AG10803 (cell line): ENCODE measurements at places on chromosomes 16 and 17.

DNA sequence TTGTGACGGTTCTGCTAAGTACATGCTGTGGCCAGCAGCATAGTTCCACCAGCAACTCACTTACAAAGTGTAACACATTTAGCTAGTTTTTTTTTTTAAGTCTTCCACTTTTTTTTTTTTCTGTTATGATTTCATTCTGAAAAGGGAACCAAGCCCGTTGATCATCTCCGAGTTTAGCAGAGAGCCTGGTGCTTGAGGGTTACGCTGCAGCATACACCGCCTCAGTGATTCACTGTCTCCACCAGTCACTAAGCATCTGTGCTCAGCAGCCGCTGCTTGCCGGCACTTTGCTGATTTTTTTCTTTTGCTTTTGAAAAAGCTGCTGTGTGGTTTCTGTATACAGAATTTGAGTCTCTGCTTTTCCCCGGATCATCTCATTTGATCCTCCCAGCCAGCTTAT, 194.5 kb upstream of the CDH13 start:
- DNase-seq = peak; percentile 16

DNA sequence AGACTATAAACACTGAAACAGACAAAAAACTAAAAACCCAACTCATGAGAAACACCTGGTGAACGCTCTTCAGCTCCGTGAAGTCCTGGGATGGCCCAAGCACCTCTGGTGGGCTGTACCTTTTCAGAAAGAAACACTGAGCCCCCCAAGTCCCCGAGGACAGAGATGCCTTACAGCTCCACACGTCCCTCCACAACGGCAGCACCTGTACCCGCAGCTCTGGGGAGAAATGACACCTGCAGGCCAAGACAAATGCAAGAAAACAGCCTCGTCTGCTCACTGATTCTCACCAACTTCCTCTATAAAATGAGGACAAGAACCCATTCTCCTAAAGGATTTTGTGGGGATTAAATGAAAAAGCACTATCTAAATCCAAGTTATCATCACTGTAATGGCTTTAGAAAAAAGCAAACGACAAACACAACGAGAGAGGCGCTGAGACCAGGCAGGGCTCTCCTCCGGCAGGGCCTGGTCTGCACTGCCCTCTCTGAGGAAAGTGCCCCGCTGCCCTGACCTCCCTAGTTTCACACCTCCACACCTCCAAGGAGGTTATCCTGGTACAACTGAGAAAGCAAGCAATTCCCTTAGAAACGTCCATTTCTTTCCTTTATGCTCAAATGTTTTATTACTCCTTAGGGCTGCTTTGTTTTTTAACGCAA, 114.9 kb downstream of the ZNF778 start:
- DNase-seq = no peak

DNA sequence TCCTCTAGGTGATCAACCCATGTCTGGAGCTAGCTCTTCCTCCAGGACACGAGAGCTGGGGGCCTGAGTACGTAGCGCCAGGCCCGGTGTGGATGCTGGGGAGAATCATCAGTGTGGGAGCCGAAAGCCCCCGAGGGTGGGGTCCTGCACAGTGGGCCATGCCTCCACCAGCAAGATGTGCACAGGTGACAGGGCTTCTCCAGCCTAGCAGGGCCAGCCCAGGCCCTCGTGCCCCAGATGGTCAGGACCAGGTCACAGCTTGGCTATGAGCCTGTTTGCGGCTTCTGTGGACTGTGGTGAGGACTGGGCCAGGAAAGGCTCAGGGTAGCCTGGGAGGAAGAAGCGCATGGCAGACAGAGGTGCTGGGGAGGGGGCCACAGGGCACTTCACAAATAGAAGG, 7.8 kb downstream of the MPG start:
- no peak for DNase-seq

DNA sequence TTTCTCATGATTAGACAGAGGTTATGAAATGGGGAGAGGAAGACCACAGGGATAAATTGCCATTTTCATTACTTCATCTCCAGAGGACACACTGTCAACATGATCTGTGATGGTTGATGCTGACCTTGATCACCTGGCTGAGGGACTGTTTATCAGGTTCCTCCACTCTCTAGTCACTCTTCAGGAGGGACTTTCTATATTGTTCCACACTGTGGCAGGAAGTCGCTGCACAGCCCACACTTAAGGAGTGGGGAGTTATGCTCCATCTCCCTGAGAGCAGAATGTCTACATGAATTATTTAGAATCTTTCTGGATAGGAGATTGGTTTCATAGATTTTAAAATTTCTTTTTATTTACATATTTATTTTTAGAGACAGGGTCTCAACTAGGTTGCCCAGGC, 46.7 kb downstream of the CYB5B start:
- DNase-seq = no peak

DNA sequence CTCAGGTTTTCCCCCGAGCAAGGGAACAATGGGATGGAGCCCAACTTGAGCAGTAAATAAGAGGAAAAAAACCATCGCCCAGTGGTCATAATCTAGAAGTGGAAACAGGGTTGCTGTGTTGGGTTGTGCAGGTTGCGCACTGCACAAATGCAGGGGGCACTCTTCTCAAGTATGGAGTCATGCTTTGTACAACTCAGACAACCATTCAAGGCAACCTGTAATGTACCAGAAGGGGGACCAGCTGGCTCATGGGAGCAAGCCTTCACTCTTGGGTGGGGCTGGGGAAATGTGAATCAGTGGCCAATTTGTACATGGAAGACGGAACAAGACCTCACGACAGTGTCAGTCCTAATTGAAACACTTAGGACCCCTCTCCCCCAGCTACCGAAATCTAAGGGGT, 23.9 kb upstream of the LITAF start:
- no peak for DNase-seq

DNA sequence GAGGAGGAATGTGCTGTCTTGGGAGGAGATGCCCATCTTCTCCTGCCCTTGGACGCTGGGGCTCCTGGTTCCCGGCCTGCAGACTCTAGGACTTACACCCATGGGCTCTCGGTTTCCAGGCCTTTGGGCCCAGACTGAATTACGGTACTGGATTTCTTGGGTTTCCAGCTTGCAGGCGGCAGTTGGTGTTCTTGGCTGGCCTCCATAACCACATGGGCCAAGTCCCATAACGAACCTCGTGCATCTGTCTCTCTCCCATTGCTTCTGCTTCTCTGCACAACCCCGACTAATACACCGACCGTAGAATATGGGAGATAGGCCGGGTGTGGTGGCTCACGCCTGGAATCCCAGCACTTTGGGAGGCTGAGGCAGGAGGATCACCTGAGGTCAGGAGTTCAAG, 162.6 kb downstream of the SDK2 start:
- no peak for DNase-seq

DNA sequence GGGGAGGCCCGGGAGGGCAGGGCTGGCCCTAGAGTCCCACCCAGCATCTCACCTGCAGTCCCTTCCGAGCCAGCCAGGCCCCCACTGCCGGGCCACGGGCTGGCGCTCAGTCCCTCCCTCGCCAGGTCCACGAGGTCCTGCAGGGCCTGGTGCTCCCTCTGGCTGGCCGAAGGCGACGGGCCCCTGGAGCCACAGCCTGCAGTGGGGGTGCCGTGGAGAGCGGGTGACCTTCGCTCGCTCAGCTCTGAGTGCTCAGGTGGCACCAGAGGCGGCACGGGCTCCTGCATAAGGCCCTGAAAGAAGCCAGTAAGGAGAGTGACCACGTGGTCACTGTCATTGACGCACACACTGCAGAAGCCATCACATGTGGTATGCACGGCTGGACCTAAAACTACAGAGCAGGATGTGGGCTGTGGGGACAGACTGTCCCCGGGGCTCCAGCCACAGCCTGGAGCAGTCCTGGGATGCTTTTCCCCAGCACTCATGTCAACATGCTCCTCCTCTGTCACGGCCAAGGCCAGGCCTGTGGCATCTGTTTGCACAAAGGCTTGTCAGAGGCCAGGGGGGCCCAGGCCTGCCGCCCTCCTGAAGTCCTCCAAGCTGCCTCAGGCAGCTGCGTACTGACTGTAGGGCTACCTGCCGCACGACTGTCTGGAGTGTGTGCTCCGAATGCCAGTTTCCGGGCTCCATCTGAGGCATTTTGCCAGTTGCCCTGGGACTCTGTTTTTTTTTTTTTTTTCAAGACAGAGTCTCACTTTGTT, 15.1 kb downstream of the SLX4 start:
- DNase-seq = no peak

GRCh38 chr16:61547626-61548025, 488.6 kb downstream of the CDH8 start:
- no peak for DNase-seq

DNA sequence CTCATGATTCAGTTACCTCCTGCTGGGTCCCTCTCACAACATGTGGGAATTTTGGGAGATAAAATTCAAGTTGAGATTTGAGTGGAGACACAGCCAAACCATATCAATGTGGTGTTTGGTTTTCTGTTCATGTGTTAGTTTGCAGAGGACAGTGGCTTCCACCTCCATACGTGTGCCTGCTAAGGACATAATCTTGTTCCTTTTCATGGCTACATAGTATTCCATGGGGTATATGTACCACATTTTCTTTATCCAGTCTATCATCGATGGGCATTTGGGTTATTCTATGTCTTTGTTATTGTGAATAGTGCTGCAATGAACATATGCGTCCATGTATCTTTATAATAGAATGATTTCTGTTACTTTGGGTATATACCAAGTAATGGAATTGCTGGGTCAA, 4.5 kb upstream of the WWOX start:
- no peak for DNase-seq

GRCh38 chr16:58057121-58057520, 31.6 kb downstream of the MMP15 start:
- no peak for DNase-seq

GRCh38 chr17:4407851-4408250, 25.9 kb upstream of the SPNS3 start:
- DNase-seq = no peak

GRCh38 chr17:52995147-52995546, 827.6 kb upstream of the KIF2B start:
- DNase-seq = no peak

DNA sequence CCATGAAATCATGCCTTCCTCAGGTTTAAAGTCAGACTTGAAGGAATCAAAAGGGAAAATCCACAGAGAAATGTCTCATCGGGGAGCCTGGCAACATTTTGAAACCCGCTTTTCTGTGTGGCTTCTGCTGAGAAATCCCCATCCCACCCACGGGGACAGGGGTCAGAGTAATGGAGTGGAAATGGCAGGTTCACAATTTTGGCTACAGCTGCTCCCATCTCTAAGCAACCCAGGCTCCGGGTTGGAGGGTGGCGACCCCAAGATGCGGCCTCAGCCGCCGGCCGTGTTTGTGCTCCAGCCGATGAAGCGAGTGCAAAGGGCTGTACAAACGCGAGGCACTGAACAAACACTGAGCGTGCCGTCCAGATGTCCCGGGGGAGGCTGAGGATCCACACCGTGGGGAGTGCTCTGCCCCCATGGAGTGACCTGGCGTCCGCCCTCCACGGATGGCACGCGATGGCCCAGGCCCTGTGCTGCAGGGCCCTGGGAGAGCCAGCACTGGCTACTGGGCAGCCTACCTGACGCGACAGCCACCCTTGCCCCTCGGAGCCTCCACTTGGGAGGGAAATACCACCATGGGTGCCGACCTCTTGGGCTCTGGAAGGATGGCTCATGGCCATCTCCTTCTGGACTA, 22.2 kb downstream of the SLC43A2 start:
- no peak for DNase-seq

DNA sequence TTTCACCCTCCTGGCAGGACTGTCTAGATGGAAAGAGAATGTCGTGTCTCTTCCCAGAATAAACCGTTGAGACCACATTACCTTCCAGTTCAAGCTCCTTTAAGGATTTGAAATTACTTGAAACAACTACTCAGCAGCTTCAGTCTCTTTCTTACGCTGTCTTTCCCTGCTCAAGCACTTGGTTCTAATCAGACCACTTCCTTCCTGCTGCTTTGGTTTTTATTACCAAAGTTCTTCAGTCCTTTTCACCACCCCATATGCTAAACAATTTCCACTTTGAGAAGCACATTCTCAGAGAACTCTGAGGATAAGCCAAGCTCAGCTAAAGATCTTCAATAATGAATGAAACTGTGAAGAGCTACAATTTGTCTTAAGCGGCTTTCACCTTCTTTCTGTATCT, 105.4 kb downstream of the STX8 start:
- DNase-seq = peak; percentile 49

DNA sequence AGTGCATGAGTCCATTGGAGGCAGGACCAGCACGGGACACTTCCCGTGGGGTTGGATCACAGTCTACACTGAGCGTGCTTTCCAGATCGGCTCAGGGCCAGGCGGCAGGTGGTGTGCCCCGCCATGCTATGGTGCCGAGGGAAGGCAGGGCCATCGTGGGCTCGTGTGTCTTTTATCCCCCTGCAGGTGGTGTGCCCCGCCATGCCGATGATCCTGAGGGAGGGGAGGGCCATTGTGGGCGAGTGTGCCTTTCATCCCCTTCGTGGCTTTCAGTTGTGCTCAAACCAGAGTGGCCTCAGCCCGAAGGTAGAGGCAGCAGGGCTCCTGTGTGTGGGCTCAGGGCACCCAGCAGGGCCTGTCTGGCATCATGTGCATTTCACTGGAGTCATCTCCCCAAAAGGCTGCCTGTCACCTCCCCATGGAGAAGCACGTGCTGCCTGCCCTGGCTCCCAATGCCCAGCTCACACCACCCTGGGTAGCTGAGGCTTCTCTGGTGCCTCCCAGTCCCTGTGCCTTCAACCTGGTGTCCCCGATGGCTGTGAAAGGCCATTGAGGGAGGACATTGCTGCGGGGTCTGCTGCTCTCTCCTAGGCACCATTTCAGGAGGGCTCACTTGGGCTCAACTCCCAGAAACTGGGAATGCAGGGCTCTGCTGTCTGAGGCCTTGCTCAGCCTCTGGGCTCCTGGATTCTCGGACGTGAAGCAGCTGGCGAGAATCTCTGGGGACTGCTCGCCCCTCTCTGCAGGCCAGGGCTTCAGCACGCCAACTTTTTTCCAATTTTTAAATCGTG, 207.6 kb downstream of the NPIPB11 start:
- DNase-seq = no peak

GRCh38 chr17:44086364-44087311, 16.1 kb downstream of the G6PC3 start:
- peak; percentile 88 for DNase-seq

DNA sequence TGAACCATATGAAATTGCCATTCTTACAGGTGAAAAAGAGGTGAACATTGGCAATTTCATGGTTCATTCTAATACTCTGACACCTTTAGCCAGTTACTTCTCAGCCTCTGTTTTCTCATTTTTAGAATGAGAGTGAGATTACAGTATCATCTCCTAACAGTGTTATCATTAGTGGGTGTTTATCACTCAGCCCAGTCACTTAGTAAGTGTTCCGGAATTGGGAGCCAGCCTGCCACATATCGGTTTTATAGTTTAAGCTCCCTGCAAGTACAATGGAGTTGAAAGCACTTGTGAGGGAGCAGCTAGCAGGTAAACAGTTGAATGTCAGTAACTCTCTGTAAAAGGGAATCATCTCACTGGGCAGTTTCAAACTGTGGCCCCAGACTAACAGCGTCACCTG, 583.1 kb upstream of the HSBP1 start:
- no peak for DNase-seq
